Activated CD4-positive, alpha-beta T cell treated with anti-CD3 and anti-CD28 coated beads, Interleukin-2, amount 10 ng/mL, durations not matched to agents 24 days and 14 days (primary cell): ENCODE measurements at places on chromosomes 4 and X. TPM values are rescaled to one million over a fixed set of nuclear protein-coding genes. Genes with fewer than 3 reads are reported as not detected.
A peak's percentile ranks its signal among the peaks of the same experiment; 100 is the strongest.

DNA sequence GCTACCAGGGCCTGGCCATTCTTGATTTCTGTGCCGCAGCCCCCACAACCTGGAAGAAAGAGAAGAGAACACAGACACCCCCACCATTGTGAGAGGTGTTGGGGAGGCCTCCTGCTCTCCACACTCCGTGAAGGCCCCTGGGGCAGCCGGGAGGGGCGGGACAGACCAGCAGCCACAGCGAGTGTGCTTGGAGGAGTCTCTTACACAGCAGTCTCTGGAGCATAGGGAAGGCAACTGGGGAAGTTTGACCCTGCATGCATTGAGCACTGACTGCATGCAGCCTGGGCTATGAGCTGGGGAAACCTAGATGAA lies 77.9 kb downstream of the ABLIM2 start:
- no peak for DNase-seq

The DSPP gene
- not detected in 2 replicates for total RNA-seq

- DNase-seq = no peak
Measured at GRCh38 chr4:1274871-1275270, 14.8 kb upstream of the MAEA start.

- no peak for DNase-seq
Measured at GRCh38 chr4:83917572-83917971, 381.7 kb downstream of the GPAT3 start.

GRCh38 chr4:182297659-182298058 lies 54.5 kb downstream of the TENM3 start:
- no peak for DNase-seq

DNA sequence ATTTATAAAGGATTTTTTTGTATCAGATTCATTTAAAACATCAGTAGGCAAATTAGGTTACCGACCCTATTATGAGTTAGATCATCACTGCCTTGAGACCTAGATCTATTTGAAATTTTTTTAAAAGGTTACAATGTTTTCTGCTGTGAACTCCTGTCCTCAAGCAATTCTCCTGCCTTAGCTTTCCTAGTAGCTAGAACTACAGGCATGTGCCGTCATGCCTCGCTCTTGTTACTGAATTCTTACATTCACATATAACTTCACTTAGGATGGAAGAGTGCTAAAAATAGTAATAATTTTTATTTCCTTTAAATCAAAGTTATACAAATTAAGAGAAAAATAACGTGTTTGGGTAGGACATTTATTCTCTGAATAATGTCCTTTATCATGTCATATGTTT lies 75.5 kb upstream of the MAOA start:
- no peak for DNase-seq

DNA sequence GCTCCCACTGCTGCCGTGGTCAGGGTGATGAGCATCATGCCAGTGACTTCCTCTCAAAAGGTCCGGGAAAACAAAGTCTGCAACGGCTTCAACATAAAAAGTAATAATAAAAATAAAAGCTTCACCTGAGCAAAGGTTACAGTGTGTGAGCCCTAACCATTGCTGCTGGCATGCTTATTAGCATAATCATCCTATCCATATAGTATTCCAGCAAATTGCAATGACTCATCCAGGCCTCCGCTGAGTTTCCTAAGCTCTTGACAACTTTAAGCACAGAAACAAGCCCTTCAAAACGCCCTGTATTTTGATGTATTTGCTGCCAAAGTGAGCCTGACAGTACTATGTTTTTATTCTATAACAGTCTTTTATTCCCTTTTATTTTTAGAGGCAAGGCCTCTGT lies 100.5 kb downstream of the AASDH start:
- DNase-seq = no peak

- no peak for DNase-seq
Measured at GRCh38 chrX:24375600-24376131, 15.2 kb downstream of the SUPT20HL1 start.

The SMR3B gene
- not detected in 2 replicates for total RNA-seq

GRCh38 chr4:174592256-174592984 lies 70.1 kb upstream of the HPGD start:
- DNase-seq = no peak

- no peak for DNase-seq
Measured at GRCh38 chrX:127177966-127178365, 358.4 kb downstream of the PRR32 start.

DNA sequence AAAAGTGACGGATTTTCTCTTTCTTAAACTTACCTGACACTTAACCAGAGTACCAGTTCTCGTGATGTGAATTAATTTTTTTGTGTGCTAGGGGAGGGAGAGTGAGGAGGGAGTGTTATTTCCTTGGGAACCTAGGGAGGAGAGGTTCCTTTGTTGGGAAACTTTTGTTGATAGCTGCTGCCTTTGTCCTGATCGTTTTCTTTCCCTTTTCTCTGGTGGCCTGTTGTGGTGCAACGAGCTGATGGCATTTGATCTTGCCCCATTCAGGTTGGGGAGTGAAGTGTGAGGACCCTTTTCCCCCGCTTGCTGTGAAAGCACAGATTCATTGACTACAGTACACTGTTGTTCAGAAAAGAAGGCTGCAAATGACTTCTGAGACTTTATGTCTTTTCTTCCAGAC lies 59.8 kb downstream of the SLC9A6 start:
- no peak for DNase-seq

The WNK3 gene
- 0.07 and 0.12 TPM in 2 replicates for total RNA-seq

The GPR50 gene
- not detected in 2 replicates for total RNA-seq

- no peak for DNase-seq
Measured at GRCh38 chr4:71520308-71520707, 181.5 kb downstream of the SLC4A4 start.

DNA sequence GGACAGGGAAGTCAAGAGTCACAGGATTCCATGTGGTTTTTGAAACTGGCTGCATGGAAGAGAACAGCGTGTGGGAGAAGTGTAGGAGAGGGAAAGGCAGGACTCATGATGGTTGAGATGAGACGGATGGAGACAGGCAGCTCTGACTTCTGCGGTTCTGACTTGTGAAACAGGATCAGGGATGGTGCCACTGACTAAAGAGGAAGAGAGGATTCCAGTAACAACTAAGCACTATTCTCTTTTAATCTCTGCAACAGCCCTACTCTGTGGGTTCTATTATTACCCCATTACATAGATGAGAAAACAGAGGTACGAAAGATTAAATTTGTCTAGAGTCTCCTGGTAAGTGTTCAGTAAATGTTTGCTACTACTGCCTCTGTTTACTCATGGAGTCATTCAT lies 156.3 kb downstream of the CBR4 start:
- no peak for DNase-seq

DNA sequence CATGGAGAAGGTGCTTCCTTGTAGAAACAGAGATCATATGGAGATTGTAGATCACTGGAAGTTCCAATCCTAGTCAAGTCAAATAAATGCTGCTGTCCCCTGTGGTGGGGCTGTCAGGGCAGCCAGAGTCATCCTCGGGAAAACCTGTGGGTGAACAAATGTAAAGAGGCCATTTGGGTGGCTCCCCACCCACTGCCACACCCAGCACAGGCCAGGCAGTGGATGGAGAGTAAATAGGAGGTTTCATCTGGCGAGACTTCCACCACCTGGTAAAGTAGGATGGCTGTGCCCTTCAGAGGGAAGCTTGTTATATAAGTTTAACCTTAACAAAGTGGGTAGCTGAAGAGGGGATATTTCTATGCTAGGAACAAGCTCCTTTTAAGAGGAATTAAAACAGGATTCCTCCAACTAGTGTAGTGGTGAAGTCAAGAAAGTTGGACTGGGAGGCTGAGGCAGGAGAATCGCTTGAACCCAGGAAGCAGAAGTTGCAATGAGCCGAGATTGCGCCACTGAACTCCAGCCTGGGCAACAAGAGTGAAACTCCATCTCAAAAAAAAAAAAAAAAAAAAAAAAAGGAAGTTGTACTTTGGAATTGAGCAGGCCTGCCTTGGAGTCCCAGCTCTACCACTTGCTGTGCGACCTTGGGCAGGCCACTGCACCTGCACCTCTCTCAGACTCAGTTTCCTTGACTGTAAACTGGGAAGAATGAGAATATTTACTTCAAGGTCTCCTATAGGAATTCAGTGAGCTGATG lies 273.7 kb downstream of the PTTG2 start:
- no peak for DNase-seq

The IL13RA2 gene
- not detected in 2 replicates for total RNA-seq

- no peak for DNase-seq
Measured at GRCh38 chrX:153640736-153641575, 6.0 kb upstream of the DUSP9 start.

DNA sequence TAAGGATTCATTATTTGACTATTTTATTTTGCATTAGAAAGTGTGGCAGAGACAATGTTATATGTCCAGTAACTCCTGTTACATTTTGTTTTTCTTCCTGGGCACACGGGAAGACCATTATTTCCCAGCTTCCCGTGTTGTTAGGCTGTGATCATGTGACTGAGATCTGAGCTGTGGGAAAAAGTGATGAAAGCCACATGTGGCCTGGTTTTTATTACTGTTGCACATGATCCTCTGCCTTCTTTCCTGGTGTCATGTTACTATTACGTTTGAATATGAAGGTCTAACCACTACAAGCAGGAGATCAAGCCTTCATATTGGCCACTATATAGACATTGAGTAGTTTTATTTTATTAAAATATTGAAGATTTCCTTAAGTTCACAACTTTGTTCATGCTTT lies 28.2 kb upstream of the MID1 start:
- DNase-seq = no peak

The DGKK gene
- not detected in 2 replicates for total RNA-seq

GRCh38 chrX:74318672-74319071 lies 14.7 kb downstream of the ZCCHC13 start:
- DNase-seq = no peak

The GAGE2A gene
- not detected in 2 replicates for total RNA-seq

DNA sequence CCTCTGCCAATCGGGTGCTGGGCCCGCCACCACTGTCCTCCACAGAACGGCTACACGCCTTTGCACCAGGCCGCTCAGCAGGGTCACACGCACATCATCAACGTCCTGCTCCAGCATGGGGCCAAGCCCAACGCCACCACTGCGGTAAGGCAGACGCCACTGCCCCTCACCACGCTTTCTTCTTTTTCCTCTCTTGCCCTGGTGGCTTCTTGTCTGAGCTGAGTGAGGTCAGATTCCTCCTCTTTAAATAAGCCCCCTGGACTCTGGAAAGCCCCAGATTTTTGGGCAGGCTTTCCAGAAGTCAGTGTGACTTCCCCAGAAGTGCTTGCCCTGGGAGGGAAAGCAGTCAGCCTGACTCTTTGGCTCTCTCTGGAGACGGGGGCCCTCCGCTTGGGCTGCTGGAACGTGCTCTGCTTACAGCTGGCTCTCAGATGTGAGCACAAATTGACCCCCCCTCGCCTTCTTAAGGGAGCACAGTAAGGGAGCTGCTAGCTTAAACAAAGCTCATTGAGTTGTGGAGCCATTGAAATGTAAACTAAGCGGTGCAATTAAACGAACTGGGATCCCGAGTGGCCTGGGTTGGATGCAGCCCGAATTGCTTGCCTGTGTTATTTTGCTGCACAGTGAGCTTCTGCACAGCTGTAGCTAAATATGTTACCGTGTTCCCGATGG lies 243.1 kb downstream of the ANK2 start:
- DNase-seq = no peak

DNA sequence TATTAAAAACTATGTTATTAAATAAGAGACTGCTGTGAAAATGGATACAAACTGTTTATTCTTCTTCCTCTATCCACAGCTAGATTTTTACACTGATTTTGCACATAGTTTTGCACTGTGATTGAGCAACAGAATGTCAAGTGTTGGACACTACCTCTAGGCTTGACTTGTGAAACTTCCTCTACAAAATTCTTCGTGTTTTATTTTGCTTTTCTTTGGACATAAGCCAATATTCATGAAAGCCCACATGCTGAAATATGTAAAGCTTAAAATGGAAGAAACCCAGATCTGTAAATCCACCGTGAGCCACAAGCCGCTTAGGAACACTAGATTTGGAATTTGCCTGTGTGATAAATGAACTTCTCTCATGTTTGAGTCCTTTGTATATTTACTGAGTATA lies 849.4 kb downstream of the FSTL5 start:
- no peak for DNase-seq

DNA sequence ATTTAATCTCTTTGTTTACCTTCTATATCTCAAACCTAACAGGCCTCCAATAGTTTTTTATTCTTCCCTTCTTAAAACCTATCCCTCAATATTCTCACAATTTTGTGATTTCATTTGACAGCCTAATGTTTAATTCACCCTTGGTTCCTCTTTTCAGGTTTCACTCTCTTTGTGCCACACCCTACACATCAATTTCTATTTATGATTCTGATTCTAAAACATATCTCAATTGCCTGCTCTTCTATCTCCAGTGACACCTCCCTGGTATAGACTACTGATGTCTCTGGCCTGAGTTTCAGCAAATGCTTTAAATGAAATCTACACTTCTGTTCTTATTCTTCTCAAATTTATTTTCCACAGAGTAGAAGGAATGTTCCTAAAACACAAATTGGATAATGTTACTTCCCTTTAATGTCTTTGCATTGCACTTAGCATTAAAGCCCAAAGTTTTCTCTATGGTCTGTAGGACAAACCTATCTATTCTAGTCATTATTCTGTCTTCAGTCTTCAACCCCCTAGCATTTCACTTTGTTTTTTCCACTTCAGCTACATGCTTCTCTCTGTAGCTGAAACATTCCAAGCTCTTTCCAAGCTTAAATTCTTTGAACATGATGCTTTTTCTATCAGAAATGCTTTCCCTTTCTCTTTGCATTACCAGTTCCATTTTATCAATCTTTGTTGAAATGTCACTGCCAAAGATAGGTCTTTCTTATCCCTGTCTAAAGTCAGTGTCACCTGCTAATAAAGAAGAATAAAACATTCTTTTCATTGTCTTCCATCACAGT lies 622.0 kb downstream of the CENPC start:
- DNase-seq = no peak

DNA sequence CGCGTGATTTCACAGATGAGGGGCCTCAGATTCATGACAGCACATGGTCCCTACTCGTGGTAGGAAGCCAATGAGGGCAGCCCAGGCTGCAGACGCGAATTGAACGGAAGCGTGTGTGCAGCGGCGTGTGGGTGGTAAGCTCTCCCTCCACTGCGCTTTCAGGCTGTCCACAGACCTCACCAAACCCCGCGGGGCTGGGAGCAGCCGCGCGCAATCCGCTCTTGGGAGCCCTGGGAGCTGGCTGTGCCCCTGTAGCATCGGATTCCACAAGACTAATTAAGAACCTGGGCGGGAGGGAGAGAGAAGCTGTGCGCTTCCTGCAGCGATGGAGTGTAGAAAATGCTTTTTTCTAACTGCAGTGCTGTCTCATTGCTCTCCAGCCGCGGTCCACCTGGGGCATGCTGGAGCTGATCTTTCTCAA lies 134.9 kb downstream of the STOX2 start:
- peak; percentile 60 for DNase-seq

DNA sequence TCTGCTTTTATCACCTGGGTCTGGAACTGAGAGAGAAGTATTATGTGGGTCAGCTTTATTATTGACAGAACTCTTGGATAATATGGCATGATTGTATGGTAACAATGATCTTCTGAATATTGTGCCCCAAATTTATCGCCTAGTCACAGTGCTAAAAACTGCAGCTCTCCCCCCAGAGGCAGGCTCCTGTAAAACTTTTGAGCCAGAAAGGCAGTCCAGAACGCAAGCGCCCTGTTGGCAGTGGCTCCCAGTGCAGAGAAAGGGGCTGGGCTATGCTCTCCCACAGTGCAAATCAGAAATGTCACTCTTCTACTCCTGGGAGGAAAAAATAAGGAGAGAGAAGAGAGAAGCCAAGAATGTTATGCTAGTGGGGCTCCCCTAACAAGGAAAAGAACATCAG lies 50.5 kb downstream of the HELT start:
- no peak for DNase-seq
